Activated naive CD4-positive, alpha-beta T cell treated with anti-CD3 and anti-CD28 coated beads, Interleukin-2, amount 50 U/mL, for 16 hours (primary cell): ENCODE measurements at places on chromosomes 7 and 10.

GRCh38 chr7:33936503-33936902, 31.2 kb downstream of the BMPER start:
- no peak for DNase-seq

GRCh38 chr7:114416129-114416990, 1.7 kb downstream of the FOXP2 start:
- DNase-seq: no peak

- DNase-seq: no peak
Measured at GRCh38 chr7:74356589-74357315, 67.5 kb downstream of the CLIP2 start.

DNA sequence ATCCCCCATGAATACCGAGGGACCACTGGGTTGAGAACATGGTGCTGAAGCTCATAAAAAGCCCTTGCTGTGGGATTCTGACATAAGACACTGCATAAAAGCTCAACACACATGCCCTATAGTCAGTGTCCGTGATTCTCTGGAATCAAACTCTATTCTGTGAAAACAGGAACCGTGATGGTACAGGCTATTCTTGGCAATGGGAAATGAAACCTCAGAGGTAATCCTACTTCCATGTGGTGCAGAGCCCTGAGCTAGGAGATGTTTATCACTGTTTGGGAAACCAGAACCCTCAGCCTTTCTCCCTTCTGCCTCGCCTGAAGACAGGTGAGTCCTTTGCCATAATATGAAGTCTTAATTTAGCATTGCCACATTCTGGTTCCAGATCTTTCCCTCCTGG, 80.8 kb upstream of the PRSS1 start:
- no peak for DNase-seq

DNA sequence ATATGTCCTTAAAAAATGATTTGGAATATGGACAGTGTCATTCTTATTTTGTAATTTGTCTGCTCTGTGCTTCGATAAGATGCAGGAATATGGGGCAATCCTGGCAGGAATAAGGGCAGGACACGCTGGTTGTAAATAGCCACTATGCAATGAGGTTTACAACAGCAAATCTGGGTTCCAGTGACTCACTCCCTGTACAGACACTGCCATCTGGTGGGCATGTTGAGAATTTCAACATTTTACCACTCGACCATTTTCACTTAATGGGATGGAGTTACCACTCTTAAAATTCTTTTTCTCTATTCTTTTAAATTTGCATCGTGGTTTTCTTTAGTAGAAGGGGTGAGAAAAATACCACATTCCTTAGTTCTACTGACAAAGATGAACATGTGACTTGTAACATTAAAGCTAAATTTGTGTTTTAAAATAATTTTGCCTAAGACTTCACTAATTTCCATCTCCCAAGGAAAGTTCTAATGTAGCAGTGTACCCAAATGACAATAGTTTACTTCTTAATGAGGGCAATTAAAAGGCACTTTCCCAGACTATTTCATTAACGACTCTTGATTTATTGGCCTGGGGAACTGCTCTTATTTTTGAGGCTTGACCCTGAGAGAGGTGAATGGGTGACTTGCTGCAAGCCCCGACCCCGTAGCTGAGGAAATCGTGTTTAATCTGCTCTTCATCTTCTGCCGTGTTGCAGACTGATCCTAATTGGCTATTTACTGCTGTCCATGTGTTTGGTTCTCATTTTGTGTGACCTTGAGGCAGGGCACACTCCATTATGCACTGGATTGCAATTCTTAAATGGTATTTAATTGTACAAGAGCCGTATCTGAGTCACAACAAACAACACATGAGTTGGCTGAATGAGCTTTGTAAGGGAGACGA, 173.6 kb upstream of the IMMP2L start:
- peak; percentile 32 for DNase-seq

DNA sequence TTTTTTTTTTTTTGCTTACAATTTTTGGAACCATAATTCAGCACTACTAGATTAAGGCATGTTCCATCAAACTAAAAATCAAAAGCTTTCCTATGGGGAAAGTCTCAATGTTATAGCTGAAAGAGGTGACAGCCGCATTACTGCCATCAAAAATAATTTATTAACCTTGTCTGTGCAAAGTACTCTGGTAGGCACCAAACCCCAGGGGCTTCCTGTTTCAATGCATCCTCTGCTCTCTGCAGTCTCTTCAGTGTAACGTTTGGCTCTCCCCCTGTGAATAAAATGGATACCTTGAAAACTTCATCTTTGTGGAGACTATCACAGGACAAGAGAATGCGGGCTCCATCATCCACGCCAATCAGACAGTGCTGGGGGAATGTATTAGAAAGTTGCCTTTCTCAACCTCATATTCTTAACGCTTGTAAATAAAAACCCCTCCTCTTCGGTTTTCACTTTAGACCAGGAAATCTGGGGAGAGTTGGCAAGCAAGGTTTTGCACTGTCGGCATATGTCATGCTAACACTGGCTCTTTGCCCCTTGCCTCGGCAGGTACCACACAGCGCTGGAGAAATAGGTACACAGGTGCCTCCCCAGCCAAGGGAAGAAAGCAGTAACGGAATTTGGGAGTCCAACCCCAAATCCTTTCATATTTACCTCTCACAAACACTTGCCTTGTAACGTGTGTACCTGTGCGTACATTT, 1.6 kb upstream of the NRG3 start:
- no peak for DNase-seq

- peak; percentile 56 for DNase-seq
Measured at GRCh38 chr7:157502701-157503111, 165.9 kb downstream of the DNAJB6 start.

DNA sequence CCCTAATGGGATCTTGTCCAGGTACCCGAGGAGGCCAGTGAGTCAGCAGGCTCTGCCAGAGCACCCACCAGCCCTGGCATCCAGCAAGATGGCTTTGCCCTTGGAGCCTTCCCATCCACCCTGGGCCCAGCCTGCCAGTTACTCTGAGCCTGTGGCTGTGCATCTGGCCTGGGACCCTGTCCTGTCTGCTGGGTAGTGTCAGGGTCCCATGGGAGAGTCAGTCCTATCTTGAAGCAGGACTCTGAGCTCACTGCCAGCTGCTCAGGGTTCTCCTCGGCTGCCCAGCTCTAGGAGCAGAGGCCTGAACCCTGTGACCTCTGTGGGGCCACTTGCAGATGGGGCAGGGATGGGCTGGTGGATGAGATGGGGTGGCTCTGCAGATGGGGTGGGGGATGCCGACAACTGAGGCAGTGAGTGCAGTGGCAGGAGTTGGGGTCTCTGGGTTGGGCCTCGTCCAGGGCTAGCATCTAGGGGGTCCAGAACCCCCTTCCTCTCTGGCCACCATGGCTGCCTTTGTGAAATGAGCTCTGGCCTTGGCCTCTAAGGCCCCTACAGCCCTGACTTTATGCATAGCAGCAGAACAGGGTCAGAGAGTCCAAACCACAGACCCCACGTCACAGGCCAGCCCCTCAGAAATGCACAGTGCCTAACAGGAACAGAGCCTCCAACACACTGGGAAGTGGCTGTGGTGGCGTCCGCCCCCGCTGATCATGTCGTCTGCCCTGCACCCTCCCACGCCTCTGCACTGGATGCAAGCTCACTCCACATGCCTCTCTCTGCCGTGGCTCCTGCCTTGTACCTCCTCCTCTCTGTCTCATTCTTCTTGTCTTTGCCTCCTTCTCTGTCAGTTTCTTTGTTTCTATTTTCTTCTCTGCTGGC, 88.1 kb upstream of the RET start:
- DNase-seq: no peak

DNA sequence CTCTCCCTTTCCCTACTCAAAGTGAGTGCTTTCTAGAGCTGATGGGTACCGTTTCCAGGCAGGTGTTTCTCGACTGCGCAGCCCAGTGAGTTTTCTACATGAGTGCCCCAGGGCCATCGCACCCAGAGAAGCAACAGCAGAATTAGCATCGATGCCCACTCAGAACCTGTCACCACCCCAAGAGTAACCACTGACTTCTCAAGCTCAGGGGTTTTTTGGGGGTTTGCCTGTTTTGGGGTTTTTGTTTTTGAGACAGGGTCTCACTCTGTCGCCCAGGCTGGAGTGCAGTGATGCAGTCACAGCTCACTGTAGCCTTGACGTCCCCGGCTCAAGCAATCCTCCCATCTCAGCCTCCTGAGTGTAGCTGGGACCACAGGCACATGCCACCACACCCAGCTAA, 25.7 kb downstream of the SNX8 start:
- DNase-seq: no peak

- no peak for DNase-seq
Measured at GRCh38 chr7:150945171-150945852, 32.8 kb downstream of the KCNH2 start.

DNA sequence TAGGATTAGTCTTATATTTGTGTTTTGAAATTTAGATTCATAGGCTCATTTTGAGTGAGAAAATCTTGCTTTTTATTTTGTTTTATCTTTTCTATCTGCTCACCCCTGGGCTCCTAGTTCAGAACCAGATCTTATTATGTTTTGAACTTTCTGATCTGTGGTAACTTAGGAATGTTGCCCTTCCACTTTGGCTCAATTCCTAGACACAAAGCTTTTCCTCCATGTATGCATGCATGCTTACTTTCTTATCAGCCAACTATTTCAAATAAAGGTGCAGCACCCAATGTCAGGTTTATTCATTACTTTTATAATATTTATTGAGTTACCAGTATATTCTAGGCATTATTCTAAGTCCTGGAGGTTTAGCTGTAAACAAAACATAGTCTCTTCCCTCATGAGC, 374.8 kb upstream of the KIAA1217 start:
- DNase-seq: no peak

- DNase-seq: no peak
Measured at GRCh38 chr7:219581-220150, 27.3 kb downstream of the FAM20C start.

DNA sequence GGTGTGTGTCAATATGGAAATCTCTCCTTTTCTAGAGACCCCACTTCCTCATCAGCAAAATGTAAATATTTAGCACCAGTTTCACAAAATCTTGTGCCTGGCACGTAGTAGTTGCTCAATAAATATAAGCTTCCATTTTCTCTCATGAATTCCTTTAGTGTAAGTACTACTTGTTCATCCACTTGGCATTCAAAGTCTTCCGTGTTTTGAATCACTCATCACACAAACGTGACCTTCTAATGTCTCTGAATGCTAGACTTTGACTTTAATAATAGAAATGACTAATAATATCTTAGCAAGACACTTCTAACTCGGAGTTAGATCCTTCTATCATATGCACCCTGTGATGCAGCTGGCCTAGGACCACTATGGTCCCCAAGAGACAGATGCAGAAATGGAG, 168.7 kb upstream of the ZNF32 start:
- no peak for DNase-seq

- DNase-seq: no peak
Measured at GRCh38 chr10:62614389-62615157, 189.9 kb upstream of the ADO start.

DNA sequence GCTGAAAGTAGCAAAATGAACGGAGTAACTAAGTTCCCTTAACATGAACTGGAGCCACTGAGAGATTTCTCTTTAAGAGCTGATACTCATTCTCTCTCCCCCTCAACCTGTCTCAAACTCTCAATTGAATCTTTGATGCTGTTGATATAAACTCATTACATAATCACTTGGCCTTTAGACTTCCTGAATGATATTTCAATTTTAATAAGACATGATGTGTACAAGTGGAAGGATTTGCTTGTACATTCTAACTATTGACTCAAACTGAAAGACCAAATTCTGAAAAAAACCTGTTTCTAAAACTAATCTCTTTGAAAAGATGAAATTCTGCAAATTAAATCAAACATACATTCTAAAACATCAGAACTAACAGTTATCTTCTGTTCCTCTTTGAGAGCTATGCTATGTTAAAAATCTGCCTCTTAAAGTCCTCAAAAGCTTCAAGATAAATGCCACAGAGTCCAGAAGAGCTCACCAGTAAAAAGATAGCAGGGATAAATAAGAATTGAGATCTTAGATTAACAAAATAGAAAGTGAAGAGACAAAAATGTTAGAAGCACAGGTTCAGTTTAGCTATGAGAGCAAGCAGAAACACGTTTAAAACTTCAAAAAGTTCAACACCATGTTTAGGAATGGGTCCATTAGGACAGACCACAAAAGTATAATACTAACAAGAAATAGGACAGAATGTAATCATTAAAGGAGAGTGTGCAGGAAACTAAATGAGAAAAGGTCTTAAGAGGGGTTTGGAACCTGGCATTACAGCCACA, 46.1 kb downstream of the TNPO3 start:
- DNase-seq: no peak

DNA sequence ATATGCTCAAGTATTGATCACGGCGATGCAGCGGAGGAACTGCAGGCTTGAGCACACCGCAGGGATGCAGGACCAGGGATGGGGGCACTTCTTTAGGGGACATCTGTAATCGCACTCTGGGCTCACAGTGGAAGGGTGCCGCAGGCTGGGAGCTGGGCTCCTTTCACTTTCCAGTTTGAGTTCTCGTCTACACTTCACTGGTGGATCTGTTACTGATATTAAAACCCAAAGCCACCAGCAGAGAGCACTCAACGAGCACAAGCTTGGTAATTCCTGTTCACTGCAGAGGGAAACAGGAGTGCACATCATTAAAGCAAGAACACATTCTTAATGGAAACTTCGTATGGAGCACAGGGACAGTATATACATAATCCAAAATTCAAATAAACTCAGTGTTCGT, 91.3 kb downstream of the PARD3 start:
- DNase-seq: no peak

DNA sequence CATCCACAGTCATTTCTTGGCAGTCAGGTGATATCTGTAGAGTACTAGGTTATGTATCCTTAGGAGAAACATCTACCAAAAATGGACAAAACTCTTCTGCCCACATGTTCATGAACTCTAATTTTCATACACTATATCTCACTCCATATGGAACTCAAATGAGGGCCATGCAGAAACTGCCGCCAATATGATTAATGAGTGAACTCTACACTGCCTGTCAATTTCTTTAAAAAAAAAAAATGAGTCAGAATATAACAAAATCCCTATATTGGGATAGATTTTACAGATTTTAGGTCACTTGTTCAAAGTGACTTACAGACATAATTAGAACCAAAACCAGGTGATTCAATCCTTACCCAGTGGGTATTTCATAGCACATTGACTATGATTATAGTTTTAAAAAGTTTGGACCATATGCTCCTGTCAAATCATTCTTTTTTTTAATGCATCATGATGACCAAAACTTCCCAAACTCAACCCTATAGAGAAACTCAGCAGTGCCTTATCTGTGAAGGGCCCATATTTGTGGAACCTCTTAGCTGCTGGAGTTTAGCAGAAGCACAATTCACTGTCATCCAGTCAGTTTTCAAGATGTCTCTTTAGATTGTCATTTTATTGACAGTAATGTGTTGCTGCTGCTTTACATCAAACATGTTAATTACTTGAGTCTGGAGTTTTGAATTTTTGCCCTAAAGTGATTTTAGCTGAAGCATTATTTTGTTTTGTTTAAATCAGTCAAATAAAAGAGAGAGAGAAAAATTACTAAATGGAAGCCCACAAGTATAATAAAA, 11.1 kb downstream of the LRRN3 start:
- no peak for DNase-seq
